ENCODE measurements at places on chromosomes 3 and 15.

- no peak for DNase-seq
Observed at GRCh38 chr3:11312166-11312565, 40.0 kb downstream of the ATG7 start.

GRCh38 chr3:71786551-71786950, 1.6 kb upstream of the PROK2 start:
- no peak for DNase-seq

DNA sequence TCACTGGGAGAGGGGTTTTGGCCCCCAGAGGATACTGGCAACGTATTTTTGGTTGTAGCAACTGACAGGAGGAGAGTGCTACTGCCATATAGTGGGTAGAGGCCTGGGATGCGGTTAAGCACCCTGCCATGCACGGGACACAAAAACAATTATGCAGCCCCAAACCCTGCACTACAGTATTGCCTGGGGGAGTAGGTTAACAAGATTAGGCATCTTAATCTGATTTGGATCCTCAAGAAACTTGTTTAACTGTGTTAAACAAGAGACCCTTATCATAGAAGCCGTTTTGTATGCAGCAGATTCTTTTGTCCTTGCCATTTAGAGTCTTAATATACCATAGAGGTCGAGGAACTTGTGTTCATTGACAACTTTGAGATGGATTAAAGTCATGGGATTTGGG, 3.4 kb downstream of the PHLDB2 start:
- DNase-seq = no peak

DNA sequence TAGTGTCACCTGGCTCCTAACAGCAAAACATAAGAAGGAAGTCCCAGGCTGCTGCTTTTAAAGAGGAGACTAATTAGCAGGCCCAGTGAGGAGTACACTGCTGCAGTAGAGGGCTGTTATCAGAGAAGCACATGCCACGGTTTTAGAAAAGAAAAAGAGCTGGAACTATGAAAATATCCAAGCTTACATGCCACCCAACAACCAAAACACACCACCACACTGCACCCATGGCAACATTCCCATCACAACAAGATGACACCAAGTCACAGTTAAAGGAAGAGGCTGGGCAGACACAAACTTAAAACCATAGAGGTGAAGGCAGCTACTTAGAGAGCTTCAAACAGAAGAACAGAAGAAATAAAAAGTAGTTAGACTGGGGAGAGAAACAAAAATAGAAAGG, 37.0 kb downstream of the NPTN start:
- no peak for DNase-seq

GRCh38 chr15:87557881-87558280, 698.7 kb downstream of the NTRK3 start:
- DNase-seq = no peak

GRCh38 chr3:152400887-152401286, 132.2 kb downstream of the MBNL1 start:
- no peak for DNase-seq

DNA sequence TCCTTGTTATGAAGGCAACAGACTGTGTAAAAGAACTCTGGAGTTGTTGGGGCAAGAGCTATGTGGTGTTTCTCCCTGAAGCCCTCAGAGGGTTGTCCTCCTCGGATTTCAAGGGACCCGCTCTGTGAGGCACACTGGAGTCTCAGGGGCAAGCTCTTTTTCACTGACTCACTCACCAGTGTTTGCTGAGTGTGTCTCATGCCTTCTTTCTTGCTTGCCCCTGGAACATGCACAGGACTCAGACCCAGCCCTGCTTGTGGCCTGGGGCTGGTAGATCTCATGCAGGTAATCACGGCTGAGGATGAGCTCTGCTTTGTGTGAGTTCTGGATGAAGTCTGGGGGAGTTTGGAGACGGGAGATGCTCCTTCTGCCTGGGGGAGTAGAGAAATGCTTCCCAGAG, 93.7 kb downstream of the CACNA1D start:
- no peak for DNase-seq

DNA sequence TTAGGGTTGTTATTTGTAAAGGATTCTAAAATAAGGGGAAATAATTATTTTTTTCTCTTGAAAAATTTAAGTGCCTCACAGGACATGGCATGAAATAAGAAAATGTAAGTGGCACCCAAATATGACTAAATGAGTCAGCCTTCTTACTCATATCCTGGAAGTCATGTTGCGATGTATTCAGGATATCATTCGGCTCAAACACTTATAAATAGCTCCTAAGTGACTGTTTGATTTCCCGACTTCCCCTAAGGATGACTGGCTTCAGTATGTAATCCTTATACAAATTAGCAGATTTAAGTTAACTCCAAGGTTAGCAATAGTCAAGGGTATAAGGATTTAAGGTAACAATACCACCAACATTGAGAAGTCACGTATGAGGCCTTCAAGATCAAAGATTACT, 57.3 kb upstream of the OSTN start:
- DNase-seq = no peak

DNA sequence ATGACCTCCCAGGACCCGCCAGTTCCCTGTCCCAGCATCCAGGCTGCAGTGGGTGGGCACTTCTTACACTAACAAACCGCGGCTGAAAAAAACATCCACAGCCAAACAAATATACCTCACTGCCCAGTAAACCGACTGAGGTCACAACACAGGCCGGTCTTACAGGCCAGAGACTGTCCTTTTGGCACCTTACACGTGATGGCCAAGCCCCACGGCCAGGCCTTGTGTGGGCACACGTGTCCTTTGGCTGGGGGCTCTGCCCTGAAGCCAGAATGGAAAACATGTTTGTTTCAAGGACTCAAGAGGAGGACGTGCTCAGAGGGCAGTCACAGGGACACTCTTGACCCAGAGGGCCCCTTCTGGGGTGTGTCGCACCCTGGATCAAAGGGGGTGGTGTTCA, 9.8 kb downstream of the SLC38A3 start:
- DNase-seq = no peak

DNA sequence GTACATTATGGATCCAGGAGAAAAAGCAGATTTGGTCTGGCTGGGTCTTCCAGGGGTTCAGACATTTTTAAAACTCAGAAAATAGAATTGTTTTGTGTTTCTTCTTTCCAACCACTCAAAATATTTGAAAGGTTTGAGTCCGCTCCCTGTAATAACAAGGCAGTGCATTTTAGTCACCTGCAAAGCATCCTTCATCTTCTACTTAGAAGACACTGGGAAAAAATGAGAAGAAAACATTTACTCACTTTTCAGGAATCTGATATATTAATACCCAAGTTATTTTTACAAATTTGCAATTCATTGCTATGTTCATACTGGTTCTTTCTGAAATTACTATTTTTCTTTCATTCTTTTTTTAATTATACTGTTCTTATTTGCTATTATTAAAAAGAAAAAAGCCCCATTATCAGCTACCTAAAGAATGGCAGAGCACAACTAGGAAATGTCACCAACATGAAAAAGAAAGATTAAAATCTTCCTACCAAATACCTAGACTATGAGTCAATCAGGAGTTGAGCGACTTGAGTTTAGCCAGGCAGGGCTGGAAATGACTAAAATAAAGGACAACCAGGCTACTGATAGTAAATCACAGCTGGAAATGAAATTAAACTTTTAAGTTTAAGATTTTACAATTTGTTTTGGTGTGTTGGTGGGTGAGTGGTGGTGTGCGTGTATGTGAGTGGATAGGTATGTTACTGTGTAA, 280.3 kb upstream of the THBS1 start:
- no peak for DNase-seq
